Urothelium cell line (cell line): ENCODE measurements at places on chromosomes 7 and 10.

DNA sequence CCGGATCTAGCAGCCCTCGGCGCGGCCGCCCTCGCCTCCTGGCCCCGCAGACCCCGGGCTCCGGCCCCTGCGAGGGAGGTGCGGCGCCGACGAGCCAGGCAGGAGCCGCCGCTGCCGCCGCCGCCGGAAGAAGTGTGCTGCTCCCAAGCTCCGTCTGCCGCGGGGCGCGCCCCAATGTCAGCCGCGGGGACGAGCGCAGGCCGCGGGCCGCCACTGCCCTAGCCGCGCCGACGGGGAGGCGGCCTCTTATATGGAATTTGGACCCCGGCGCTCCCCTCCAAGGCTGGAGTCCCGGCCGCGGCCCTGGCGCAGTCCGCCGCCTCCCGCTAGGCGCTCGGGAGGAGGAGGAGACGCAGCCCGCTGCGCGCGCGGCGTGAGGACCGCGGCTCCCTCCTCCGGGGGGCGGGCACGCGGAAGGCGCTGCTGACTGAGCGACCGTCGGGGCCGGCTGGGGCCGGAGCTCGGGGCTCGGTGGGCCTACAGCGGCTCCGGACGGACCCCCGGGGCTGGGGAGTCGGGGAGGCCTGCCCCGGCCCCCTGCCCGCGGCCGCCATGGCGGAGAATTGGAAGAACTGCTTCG lies at the start of gene TRIM8:
TSS of gene TRIM8 (plus strand) at position 414 of the 580 bp plus-strand sequence. CDS start at position 553, 139 bp downstream.
- DNase-seq: peak; percentile 50

- no peak for DNase-seq
These were observed 141.2 kb upstream of the KLF6 start for GRCh38 chr10:3926258-3926657.

GRCh38 chr10:16521311-16522016 lies at the start of gene C1QL3:
TSS of gene C1QL3 (minus strand) at chr10:16521879. CDS start at chr10:16521065, 814 bp downstream.
- DNase-seq: no peak

DNA sequence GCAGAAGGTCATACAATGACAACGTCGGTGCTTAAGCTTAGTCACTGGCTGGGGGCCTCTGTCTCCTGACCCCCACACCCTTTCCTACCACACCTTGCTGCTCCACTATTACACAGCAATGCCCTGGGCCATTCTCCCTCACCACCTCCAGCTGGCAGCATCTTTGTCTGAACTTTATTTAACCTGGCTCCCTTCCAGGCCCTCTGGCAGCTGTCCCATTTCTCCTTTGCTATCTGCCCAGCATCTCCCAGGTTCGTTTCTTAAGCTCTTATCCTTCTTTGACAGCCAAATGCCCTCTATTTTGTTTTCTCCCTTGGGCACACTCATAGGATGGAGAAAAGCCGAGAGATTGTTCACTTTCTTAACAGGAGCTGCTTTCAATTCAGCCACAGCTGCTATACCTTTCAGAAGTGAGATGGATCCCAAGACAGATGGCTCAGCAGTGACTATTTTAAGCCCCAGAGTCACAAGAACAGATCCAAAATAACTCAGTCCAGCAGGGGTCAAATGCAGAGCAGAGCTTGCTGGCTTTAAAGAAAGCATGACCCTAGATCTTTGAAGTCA lies 1277.1 kb upstream of the AUTS2 start:
- DNase-seq: peak; percentile 62

- no peak for DNase-seq
These were observed 8.8 kb downstream of the LYZL1 start for GRCh38 chr10:29297678-29298077.

DNA sequence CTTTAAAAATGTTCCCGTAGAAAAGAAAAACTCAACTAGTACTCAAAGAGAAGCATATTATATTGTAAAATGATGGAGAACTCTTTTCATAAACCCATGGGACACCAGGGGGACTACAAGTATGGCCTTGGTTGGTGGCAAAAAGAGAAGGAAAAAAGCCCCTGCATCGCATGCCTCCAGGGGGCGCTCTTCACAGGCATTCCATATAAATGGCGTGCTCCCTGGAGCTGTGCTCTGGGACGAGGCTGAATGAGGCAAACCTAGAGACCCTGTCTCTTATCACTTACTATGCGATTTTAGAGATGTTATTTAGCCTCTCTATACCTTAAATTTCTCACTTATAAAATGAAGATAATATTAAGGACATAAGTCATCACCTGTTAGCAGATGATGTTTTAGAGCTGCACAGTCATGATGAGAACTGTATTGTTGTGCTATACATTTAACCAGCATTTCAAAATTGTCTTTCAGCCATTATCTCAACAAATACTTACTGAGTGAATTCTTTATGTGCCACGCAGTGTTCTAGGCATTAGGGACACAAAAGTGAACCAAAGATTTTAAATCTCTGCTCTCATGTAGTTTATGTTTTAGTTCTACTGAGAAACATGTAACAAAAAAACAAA lies 105.8 kb downstream of the ARHGAP21 start:
- DNase-seq: peak; percentile 62

- DNase-seq: no peak
These were observed 193.9 kb upstream of the TCF7L2 start for GRCh38 chr10:112756235-112756527.

DNA sequence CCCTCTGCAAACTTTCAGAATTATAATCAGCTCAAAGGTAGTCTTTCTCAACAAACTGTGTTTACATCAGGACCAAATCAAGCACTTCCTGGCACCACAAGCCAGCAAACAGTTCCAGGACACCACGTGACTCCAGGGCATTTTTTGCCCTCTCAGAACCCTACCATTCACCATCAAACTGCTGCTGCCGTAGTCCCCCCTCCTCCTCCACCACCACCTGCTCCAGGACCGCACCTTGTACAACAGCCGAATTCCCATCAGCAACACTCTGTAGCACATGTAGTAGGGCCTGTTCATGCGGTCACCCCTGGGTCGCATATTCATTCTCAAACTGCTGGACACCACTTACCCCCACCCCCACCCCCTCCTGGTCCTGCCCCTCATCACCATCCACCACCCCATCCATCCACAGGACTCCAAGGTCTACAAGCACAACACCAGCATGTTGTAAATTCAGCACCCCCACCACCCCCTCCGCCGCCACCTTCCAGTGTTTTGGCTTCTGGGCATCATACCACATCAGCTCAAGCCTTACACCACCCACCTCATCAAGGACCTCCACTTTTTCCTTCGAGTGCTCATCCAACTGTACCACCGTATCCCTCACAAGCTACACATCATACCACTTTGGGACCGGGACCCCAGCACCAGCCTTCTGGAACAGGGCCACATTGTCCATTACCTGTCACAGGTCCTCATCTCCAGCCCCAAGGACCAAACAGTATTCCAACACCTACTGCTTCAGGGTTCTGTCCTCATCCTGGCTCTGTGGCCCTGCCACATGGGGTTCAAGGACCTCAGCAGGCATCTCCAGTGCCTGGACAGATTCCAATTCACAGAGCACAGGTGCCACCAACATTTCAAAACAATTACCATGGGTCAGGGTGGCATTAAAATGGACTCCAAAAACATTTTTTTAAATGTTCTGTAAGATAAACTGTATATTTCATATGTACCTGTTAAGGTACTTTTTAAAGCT lies 98.7 kb downstream of the KMT2E start:
- DNase-seq: no peak

DNA sequence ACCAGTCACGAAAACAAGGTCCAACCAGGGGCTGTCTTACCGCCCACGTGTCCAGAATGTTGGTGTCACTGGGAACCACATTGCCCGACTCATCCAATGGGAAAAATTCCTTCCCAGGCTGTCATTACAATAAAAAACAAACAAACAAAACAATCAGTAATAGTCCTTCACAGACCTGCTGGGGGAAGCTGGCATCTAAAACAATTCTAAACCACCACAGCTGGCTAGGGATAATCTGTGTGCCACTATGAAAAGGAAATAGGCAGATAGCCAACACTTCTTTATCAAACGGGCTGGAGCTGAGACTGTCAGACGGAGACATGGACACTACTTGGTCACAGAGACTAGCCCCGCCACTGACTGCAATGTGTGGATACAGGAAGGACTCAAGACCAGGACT lies 9.2 kb downstream of the AKR1B1 start:
- no peak for DNase-seq

DNA sequence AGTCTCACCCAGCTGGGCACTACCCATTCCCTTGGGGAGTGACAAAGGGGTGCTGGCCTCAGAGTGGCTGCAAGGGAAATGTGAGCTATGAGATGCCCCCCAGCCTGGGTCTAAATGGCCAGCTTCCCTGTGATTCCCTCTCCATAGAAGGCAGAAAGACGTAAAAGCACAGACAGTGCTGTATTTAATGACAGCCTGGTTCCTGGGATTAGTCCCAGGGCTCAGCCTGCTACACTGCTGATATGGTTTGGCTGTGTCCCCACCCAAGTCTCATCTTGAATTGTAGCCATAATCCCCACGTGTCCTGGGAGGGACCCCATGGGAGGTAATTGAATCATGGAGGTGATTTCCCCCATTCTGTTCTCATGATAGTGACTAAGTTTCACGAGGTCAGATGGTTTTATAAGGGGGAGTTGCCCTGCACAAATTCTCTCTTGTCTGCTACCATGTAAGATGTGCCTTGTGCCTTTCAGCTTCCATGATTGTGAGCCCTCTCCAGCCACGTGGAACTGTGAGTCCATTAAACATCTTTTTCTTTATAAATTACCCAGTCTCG lies 23.9 kb upstream of the CALN1 start:
- no peak for DNase-seq

- no peak for DNase-seq
These were observed 2.9 kb downstream of the HYAL4 start for GRCh38 chr7:123847868-123848267.

DNA sequence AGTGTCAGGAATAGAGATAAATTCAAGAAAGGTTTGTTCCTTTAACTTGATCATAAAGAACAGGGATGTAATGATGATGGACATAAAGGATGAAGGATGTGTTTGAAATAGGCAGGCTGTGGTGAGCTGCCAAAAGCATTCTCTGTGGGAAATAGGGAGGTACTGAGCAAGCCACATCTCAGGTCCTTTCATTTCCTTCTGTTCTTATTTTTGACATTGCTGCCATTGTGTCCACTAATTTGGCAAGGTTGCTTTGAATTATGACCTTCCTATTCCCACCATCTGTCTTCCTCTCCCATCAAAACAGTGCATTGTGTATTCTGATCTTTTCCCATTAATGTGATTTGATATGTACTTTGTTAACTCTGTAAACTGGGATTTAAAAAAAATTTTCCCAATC lies 9.4 kb downstream of the SCRN1 start:
- DNase-seq: no peak

GRCh38 chr7:125326666-125327255 lies 397.1 kb upstream of the POT1 start:
- peak; percentile 1 for DNase-seq

- DNase-seq: peak; percentile 95
These were observed at the start of gene NYAP1 for GRCh38 chr7:100483722-100484672. TSS of gene NYAP1 (plus strand) at chr7:100483927. CDS start at chr7:100485312, 1,385 bp downstream.

GRCh38 chr7:102036958-102037357 lies 219.5 kb downstream of the CUX1 start:
- no peak for DNase-seq

- no peak for DNase-seq
These were observed 171.9 kb downstream of the LRRC4 start for GRCh38 chr7:127859330-127859729.

GRCh38 chr7:78080811-78081210 lies 282.2 kb downstream of the PHTF2 start:
- no peak for DNase-seq

- no peak for DNase-seq
These were observed 7.6 kb downstream of the AEBP1 start for GRCh38 chr7:44111761-44112160.

- DNase-seq: no peak
These were observed 78.3 kb upstream of the AOAH start for GRCh38 chr7:36802459-36803135.

- DNase-seq: no peak
These were observed 31.5 kb downstream of the ASB13 start for GRCh38 chr10:5634918-5635317.

DNA sequence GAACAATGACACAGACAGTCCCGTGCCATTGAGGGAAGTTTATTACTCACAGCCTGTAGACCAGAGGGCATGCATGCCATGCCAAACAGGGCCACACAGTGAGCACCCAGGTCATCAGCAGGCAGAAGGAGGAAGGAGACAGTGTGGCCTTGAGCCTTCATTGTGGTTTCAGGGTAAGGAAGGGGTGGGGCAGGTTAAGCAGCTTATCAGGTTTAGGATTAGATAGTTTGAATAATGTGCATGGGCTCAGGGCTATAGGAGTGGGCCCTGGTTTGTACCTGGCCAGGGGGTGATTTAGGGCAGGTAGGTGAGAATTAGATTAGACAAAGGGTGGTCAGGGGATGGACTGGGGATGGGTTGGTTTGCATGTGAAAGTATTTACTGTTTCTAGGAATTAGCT lies 67.9 kb downstream of the ADCY1 start:
- no peak for DNase-seq

DNA sequence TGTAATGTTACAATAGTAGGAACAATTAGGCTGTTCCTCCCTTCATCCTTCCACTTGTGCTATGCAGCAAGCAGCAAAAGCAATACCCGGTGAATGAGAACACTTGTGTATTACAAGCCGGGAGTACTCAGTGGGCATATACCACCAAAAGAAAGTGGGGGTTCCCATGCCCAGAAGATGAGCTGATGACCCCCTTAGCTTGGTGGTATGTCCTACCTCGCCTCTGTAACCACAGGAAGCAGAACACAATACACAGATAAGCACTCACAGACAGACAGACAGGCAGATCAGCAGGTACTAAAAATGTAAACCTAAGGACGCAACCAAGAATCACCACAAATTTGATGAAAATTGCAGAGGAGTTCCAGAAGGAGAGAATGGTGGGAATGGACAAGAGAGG lies 15.5 kb upstream of the KIF20B start:
- no peak for DNase-seq

DNA sequence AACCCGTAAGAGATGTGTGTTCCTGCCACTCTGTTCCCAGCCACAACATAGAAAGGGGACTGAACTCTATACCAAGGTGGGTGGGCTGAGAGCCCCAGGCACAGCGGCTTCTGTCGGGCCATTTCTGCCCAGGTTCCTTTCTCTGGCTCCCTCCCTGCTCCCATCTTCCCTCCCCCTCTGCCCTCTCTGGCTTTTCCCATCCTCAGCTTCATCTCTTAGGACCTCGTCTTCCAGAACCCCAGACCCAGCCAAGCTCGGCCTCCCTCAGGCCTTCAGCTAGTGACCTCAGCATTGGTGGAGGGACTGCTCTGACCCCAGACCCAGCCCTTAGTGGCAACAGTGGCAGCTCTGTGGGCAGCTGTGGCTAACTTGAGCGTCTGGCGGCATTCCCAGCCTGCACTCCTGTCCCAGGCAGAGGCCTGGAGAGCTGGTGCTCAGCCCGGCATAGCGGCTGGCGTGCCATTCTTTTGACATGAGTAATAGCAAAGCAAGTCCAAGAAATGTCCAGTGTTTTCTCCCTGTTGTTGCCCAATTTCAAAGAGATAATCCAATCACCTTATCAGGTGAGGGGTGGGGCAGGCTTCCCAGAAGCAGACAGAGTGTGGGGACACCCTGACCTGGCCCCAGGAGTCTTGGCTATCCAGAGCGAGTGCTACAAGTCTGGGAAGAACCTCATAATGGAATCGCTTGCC lies 15.9 kb downstream of the PTPRE start:
- DNase-seq: peak; percentile 85

DNA sequence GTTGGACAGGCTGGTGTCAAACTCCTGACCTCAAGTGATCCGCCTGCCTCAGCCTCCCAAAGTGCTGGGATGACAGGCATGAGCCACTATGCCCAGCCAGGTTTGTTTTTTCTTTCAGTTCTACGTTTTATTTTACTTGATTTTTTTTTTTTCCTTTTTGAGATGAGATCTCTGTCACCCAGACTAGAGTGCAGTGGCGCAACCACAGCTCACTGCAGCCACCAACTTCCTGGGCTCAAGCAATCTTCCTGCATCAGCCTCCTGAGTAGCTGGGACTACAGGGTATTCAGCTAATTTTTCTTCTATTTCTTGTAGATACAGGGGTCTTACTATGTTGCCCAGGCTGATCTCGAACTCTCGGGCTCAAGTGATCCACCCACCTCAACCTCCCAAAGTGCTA lies 24.3 kb downstream of the GDI2 start:
- no peak for DNase-seq
